ENCODE measurements at places on chromosomes 11 and 22.

DNA sequence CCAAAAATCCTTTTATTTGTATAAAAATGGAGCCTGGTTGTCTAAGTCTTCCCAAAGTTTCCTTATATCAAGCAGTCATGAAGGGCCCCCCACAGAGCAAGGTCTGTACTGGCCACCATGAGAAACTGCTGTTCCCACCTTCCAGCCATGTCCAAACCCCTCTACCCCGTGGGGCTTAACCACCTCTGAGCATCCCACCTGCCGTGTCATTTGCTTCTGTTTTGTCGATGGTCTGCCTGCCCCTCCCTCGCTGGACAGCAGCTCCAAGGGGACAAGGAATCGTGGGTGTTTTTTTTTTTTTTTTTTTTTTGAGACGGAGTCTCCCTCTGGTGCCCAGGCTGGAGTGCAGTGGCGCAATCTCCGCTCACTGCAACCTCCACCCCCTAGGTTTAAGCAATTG, 11.1 kb upstream of the ANO1 start:
- no peak for DNase-seq

- no peak for DNase-seq
Measured at GRCh38 chr11:85772695-85773094, 38.2 kb downstream of the SYTL2 start.

- no peak for DNase-seq
Measured at GRCh38 chr22:24026733-24027132, 15.6 kb downstream of the CABIN1 start.

DNA sequence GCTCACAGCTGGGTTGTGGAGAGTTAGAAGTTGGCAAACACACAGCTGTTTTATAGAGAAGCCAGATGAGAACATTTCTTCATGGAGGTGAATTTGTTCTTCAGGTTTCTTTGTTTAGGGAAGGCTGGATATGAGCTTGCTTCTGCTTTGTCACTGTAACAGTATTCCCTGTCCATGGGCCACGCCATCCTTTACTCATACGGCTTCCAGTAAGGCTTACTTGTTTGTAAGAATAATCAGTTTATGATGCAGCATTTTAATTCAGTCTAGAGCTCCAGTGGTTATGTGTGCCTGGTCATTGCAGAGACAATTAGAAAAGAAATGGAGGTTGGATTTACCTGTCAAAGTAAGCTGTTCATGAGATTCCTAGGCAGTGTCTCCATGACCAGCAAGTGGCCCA, 131.8 kb downstream of the TRIM44 start:
- DNase-seq: no peak

- DNase-seq: peak; percentile 16
Measured at GRCh38 chr11:124069429-124070401, 28.6 kb upstream of the OR10G7 start.

GRCh38 chr11:83284501-83285150, 1.5 kb downstream of the CCDC90B start:
- no peak for DNase-seq

- DNase-seq: no peak
Measured at GRCh38 chr11:16921019-16921418, 93.2 kb downstream of the PLEKHA7 start.

DNA sequence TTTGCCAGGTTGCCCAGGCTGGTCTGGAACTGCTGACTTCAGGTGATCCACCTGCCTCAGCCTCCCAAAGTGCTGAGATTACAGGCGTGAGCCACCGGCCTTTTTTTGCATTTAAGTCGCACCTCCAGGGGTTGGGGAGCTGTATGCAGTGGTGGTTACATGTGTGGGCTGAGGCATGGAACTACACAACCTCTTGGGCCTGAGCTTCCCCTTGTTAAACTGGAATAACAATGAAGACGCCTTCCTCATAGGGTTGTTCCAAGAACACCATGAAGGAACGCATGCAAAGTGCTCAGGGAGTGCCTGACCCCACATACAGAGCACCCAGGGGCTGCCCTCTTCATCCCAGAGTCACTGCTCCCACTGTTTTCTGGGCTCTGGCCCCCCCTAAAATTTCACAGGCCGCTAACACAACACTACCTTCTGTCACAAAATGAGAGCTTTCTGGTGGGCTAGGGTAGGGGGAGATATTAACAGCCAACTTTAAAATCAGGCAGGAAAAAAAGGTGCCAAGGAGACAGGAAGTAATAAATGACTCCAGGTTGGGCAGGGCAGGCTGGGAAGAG, 1.3 kb upstream of the FAM118A start:
- no peak for DNase-seq

GRCh38 chr11:108221371-108221770, 1.1 kb downstream of the NPAT start:
- no peak for DNase-seq

- no peak for DNase-seq
Measured at GRCh38 chr11:35214226-35214770, 75.3 kb downstream of the CD44 start.

GRCh38 chr11:7882860-7883259, 48.2 kb downstream of the OR10A6 start:
- DNase-seq: no peak

DNA sequence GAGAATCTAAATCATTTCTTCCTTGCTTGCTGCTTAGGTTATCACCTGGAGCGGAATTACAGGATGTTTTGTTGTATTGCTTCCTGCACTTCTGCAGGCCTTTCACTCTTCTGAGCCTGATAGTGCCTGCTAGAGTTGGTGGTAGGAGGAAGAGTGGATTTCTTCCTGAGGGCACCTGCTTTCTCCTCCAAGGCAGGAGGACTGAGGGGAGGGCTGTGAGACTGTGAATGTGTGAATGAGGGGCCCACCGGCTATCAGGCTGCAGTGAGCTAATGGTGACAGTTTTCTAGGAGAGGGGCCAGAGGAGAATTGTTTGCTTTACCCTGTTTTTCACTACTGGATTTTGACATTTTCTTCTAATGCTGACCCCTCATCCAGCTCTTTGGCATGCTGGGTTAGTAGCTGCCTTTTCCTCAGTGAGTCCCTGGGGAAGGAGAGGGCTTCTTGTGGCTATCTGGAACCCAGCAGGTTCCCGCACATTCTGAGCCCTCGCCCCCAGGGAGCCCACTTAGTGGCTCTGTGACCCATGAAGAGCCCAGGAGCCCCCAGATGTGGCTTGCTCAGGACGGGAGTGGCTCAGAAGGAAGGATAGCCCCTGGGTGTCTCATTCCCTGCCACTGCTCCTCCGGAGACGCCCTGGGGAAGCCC, 39.1 kb downstream of the DIXDC1 start:
- DNase-seq: no peak

DNA sequence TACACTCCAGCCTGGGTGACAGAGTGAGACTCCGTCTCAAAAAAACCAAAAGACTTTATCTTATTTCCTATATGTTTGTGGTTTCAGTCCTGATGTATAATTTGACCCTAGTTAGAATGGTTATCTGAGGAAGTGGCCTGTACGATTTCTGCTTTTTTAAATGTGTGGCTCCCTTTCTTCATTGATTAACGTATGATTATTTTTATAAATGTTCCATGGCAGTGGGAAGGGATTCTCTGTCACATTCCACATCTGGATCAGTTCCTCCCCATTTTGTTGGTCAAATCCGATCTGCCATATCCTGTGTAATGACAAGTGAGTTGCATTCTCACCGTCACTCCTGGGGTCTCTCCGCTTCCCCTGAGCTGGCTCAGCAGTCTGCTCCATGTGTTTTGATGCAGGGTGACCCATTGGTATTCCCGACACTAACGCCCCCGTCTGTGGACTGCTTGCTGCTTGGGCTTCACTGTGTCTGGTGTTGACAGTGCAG, 20.3 kb downstream of the NEAT1 start:
- DNase-seq: no peak

DNA sequence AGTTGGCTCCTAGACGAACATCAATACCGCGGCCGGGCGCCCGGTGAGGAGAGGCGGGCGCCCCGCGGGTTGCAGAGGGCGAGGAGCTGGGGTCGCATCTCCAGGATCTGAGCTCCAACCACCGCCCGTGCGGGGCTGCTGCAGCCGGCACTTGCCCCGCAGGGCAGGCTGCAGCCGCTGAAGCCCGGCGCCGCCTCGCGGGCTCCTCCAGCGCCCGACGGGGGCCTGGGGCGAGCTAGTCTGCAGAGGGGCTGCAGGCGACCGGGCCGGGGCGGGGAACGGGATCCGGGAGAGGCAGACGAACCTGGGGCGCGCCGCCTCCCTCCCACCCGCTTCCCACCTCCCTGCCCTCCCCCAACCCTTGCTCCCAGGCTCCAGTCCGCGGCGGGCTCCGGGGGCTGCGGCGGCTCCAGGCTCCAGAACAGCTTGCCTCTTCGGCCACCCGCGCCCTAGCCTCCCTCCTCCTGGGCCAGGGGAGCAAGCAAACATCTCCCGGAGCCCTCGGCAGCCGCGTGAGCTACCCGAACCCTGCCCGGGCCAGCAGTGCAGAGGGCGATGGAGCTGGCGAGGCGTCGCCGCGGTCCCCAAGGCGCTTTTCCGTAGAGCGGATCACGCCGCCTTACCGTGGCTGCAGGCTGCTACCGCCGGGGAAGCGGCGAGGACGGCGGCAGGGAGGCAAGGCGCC, 802 bp downstream of the TENM4 start:
- DNase-seq: no peak

GRCh38 chr11:2701898-2702434, 2.2 kb upstream of the KCNQ1OT1 start:
- no peak for DNase-seq

GRCh38 chr22:19527321-19527721, 3.1 kb upstream of the CLDN5 start:
- DNase-seq: no peak

- no peak for DNase-seq
Measured at GRCh38 chr22:34696557-34696956, 369.4 kb upstream of the ISX start.

- no peak for DNase-seq
Measured at GRCh38 chr11:113174882-113175281, 139.5 kb upstream of the TTC12 start.

- DNase-seq: no peak
Measured at GRCh38 chr11:120714438-120714837, 202.9 kb downstream of the GRIK4 start.

GRCh38 chr11:61131998-61132555, 29.1 kb downstream of the VPS37C start:
- DNase-seq: no peak

GRCh38 chr11:46553814-46554212, 40.0 kb downstream of the AMBRA1 start:
- no peak for DNase-seq

DNA sequence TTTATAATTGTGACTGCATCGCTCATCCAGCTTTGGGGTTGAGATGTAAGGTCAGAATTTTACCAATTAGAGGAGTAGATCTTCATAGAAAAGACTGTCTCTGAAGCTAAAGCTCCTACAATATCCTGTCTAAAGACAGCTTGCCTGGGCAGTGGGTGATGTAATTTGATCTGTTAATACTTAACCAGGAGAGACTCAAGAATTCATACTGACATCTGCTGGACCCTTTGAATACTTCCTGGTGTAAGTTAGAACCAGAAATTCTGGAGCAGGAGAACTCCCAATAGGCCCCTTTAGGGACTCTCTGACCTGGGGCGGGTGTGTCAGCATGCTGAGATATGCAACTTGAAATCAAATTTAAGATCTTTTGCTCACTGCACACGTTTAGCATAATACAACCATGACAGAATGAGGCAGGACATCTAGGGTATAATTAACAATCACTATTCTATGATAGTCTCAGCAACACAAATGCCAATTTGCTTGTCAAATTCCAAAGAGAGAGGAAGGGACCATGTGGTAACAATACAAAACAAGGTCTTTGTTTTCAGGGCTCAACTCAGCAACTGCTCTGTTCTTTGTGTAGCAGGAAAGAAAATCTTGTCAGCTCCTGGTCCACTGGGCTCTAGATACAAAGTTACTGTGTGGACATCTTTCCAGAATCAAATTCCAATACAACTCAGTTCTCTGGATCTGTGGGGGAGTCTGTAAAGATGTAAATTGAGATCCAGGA, 143.9 kb downstream of the INSC start:
- DNase-seq: no peak

DNA sequence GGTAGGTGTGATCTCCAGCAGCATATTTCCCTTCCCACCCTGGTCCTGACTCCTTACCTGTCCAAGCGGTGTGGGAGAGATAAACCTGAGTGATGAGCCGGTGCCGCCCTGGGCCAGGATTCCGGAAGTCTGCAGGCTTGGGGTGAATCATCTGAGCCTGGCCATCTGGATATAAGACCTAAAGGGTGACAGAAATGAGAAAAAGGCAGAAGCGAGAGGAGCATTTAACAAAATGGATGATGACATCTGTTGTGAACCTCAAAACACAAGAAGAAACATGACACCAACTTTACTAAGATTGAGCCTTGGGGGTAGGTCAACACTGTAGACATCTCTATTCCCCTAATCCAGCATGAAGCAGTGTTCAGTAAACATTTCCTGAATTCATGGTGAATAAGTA, 62.8 kb downstream of the AAMDC start:
- no peak for DNase-seq

DNA sequence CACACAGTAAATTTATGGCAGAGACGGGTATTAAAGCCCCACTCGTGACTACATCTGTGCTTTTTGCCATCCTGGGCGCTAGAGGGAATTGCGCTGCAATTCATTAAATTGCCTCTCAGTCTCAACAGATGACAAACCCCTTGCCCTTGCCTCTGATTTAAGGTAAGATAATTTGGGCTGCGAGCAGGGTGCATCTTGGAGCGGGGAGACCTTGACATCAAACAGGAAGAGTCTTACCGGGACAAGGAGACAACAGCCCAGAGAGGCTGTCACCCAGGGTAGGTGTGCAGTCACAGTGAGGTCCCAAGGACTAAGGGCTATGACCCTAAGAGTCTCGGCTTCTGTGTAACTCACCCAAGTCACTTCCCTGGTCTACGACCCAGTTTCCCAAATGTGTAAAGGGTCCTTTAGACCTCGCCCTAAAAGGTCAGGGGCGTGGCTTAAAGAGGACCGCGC, 449 bp upstream of the TOM1 start:
- peak; percentile 23 for DNase-seq

DNA sequence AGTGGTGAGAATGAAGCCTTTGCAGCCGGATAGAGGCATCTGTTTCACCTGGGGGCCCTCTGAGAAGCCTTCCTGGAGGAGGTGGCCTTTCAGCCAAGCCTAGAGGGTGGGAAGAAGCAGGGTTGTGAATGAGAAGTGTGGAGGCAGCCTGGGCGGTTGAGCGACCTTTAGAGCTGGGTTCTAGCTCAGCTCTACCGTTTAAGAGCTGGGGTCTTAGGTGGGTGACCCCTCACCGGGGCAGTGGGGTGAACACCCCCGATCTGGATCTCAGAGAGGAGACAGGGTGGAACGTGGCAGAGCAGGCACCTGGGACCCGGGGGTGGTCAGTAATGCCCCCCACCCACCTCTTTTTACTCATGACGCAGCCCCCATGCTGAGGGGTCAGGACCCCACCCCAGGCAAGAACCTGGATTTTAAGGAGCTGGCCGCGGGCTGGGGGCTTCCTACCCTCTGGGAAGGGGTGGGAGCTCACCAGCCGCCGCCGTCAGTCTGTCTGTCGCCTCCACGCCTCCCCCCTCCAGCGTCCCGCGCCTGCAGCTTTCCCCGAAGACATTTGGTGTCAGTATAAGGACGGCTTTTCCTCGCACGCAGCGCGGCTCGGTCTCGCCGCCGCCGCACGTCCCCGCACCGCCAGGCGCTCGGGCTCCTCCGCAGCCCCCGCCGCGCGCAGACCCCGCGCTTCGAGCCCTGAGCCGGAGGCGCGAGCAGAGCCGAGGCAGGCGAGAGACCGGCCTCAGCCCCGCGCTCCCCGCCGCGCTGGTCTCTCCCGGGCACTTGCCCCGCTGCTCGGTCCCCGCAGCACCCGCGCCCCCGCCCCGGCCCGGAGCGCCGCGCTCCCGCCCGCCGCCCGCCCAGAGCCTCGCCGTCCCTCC, 13.3 kb upstream of the CACNA1I start:
- peak; percentile 54 for DNase-seq

- DNase-seq: no peak
Measured at GRCh38 chr11:1276041-1276790, 33.2 kb downstream of the TOLLIP start.

- DNase-seq: no peak
Measured at GRCh38 chr11:43967661-43968060, 25.2 kb downstream of the C11orf96 start.
